ENCODE measurements at places on chromosomes 11 and 22. TPM values are rescaled to one million over a fixed set of nuclear protein-coding genes. Genes with fewer than 3 reads are reported as not detected.

The NRIP3 gene
- total RNA-seq, result 0.07 TPM

The OVCH2 gene
- not detected for total RNA-seq

The LINC01488 gene
- 0.14 TPM for total RNA-seq

The ASCL2 gene
- not detected for total RNA-seq

The MS4A12 gene
- not detected for total RNA-seq

The ZBTB16 gene
- total RNA-seq, result not detected

GRCh38 chr11:120139316-120140069 lies 1.6 kb upstream of the TRIM29 start:
- H3K36me3 ChIP-seq, result no peaks in the 10 kb centered on the region
- H3K27me3 ChIP-seq, result peaks cover 11% of the 10 kb centered on the region
- DNase-seq, result no peak
- no peaks in the 10 kb centered on the region for H3K4me1 ChIP-seq
- no peak overlapping the region for H3K4me3 ChIP-seq

DNA sequence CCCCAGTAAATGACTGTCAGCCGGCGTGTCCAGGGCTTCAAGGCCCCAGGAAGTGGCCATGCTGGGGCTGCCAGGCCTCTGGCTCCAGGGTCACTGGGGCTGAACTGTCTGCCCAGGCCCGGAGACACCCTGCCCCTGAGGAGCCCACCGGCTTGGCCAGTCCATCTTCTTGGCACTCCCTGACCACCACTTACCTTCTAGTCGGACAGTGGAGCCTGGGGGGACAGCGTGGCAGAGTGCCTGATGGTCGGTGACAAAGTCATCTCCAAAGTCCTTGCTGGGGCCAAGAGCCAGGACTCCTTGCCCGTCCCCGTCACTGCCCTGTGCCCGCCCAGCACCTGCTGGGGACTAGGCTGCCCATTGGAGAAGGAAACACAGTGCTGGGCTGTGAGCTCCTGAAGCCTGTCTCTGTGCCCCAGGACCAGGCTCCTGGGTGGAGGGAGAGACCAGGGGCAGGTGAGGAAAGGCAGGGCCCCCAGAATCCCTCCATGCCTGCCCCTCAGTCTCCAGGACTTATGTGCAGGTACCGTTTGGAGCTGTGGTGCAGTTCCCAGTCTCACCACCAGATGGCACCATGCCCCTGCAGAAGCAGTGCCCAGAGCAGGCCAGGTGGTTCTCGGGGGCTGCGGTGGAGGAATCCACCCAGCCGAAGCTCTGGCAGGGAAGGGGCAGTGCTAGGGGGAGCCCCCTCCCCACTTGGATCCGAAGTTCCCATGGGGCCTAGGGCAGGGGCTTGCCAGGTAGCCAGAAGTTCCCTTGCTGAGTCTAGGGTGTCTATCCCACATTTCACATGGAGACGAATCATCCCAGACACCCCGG lies 6.0 kb upstream of the CCDC188 start:
- no peak overlapping the region for H3K27ac ChIP-seq
- H3K36me3 ChIP-seq, result no peaks in the 10 kb centered on the region
- no peak overlapping the region for H3K4me3 ChIP-seq
- peaks cover 57% of the 10 kb centered on the region for H3K27me3 ChIP-seq

- H3K4me3 ChIP-seq, result no peak overlapping the region
- H3K36me3 ChIP-seq, result no peaks in the 10 kb centered on the region
- H3K27me3 ChIP-seq, result no peaks in the 10 kb centered on the region
- H3K4me1 ChIP-seq, result peaks cover 15% of the 10 kb centered on the region
Observed at GRCh38 chr11:12159351-12160099, 49.1 kb downstream of the MICAL2 start.

DNA sequence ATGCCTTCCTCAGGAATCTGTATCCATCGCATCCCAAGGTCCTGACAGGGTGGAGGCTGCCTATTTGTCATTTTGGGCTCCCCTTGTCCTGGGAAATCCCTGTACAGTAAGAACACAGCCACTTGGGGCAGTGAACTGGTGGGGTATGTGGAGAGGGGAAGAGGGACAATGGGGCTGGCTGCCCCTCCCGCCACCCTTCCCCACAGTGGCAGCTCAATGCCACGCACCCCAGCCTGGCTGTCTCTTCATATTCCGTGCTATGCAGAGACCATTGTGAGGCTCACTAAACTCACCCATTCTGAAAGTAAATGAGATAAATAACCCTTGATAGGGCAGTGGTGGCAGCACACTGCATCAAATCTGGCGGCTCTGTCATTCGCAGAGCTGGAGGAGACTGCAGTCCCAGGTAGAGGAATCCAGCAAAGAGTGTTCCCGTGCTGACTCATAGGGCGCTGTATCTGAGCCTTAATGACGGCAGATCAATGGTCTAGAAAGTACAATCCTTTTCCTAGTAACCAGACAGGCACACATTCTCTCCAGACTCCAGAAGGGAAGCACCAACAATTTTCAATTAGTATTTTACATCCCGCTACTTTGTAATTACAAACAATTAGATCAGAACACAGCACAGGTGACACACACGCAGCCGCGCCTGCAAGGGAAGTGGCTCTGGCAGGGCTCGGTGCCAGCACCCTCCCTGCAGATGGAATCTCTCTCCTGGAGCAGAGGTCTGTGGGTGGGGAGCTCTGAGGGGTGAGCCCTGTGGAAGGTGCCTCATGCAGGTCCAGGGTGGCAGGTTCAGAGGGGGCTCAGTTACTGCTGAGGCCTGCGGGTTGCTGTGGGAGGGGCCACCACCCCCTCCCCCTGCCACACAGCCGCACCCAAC lies 167.9 kb upstream of the B3GAT1 start:
- peaks cover 29% of the 10 kb centered on the region for H3K27me3 ChIP-seq
- H3K27ac ChIP-seq, result no peak overlapping the region
- H3K36me3 ChIP-seq, result no peaks in the 10 kb centered on the region
- H3K4me1 ChIP-seq, result peaks cover 9% of the 10 kb centered on the region
- no peak overlapping the region for H3K4me3 ChIP-seq
- DNase-seq, result no peak

- peak overlapping the region; percentile 31 for H3K4me3 ChIP-seq
- DNase-seq, result no peak
- no peak overlapping the region for H3K27ac ChIP-seq
Observed at GRCh38 chr22:45248832-45249561, 8.3 kb upstream of the KIAA0930 start.

- H3K4me3 ChIP-seq, result no peak overlapping the region
- 0 out of 2 replicates have a peak, but pooled peaks cover 6% of the 10 kb centered on the region for H3K4me1 ChIP-seq
- H3K27me3 ChIP-seq, result no peaks in the 10 kb centered on the region
- no peak for DNase-seq
Observed at GRCh38 chr11:15145615-15146014, 30.9 kb downstream of the INSC start.

GRCh38 chr11:36131721-36132397 lies 157.4 kb downstream of the COMMD9 start:
- H3K4me3 ChIP-seq, result no peak overlapping the region
- no peak overlapping the region for H3K27ac ChIP-seq

DNA sequence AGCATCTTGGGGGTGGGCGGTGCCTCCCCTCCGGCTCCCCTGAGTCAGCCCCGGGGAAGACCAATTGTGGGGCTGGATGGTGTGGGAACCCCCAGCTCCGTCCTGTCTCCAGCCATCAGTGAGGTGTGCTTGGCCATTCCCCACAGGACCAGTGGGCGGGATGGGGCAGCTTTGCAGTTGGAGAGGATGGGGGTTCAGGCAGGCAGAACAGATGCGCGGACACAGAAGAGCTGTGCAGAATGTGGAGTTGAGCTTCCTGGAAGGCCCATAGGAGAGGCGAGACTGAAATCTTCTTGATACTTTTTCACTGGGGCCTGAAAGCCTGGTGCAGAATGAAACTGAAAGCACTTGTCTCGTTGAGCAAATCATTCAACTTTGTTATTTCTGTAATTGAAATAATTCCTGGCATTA lies 23.8 kb downstream of the PARVB start:
- no peak overlapping the region for H3K4me3 ChIP-seq
- no peak for DNase-seq
- no peak overlapping the region for H3K27ac ChIP-seq
- no peaks in the 10 kb centered on the region for H3K27me3 ChIP-seq
- H3K36me3 ChIP-seq, result no peaks in the 10 kb centered on the region

DNA sequence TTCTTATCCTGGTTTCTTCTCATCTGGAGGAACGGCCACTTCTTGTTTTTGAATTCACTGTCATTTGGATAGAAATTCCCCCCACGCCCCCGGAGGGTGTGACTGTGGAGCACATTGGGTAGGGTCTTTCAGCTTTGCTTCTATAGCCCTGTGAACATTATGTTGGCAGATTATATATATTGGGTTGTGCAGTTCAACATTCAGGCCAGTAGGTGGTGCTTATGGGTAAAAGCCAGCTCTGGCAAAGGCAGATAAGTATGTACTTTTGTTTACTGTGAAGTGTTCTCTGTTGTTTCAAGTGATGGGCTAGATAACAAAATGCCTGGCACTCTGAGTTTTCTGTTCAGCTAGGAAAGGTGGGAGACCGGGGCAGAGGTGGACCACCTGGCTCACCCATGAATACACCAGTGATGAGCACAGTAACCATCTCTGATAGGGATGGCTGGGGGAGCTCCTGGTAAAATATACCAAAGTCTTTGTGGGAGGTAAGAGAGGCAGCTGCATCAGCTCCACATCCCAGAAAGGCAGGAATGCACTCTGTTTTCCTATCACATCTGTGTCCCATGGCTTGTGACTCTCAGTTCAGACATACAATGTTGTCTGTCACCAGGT lies 1348.2 kb upstream of the RAG2 start:
- H3K4me3 ChIP-seq, result no peak overlapping the region
- H3K27ac ChIP-seq, result no peak overlapping the region
- H3K27me3 ChIP-seq, result no peaks in the 10 kb centered on the region
- H3K4me1 ChIP-seq, result no peaks in the 10 kb centered on the region

- H3K27ac ChIP-seq, result no peak overlapping the region
- no peaks in the 10 kb centered on the region for H3K27me3 ChIP-seq
- no peaks in the 10 kb centered on the region for H3K36me3 ChIP-seq
Observed at GRCh38 chr11:16911658-16912057, 102.6 kb downstream of the PLEKHA7 start.

DNA sequence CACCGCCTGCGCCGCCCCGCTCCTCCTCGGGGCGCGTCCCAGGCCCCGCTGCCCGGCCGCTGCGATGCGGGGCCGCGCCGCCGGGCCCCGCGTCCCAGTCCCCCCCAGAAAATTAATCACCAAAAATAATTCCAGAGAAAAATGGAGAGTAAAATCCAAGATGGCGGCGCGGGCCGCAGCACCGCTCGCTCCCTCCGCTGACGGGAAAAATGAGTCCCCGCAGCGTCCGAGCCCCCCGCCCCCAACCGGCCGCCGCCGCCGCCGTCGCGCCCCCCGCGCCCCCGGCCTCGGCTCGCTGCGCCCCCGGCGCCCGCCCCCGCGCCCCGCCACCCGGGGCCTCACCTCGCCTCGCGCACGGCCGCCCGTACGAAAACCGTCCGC lies at the start of gene KMT5B:
TSS of gene KMT5B (minus strand) at position 162 of the 381 bp plus-strand sequence. CDS start 23,220 bp downstream, outside the sequence.
- H3K27ac ChIP-seq, result peak within 1 kb of the TSS; percentile 98
- no peak for DNase-seq
- H3K36me3 ChIP-seq, result no peaks in the 10 kb centered on the region
- peak within 1 kb of the TSS; percentile 85 for H3K4me3 ChIP-seq
- peaks cover 73% of the 10 kb centered on the region for H3K4me1 ChIP-seq
- H3K27me3 ChIP-seq, result no peaks in the 10 kb centered on the region

- peaks cover 13% of the 10 kb centered on the region for H3K4me1 ChIP-seq
- no peak overlapping the region for H3K27ac ChIP-seq
- H3K4me3 ChIP-seq, result no peak overlapping the region
- H3K36me3 ChIP-seq, result peaks cover 10% of the 10 kb centered on the region
- DNase-seq, result no peak
Observed at GRCh38 chr22:46969961-46970360, 207.5 kb downstream of the TBC1D22A start.

DNA sequence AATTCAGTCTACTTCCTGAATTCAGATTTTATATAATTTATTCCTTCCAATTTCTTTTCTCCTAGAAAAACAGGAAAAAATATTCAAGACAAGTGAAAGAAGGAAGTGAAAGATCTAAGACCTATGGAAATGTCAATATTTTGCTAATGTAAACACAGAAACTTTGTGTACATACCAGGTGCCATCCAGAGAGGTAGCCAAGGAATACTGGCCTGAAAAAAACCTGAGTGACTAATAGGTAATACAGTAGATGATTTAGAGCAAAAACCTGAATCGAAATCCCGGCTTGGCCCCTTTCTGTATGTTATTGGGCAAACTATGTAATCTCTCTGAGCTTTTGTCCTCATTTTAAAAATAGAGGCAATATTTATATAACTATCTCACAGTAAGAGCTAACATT lies 59.2 kb upstream of the FSHB start:
- no peaks in the 10 kb centered on the region for H3K27me3 ChIP-seq
- no peak overlapping the region for H3K27ac ChIP-seq
- H3K36me3 ChIP-seq, result no peaks in the 10 kb centered on the region
- DNase-seq, result no peak
- no peak overlapping the region for H3K4me3 ChIP-seq

DNA sequence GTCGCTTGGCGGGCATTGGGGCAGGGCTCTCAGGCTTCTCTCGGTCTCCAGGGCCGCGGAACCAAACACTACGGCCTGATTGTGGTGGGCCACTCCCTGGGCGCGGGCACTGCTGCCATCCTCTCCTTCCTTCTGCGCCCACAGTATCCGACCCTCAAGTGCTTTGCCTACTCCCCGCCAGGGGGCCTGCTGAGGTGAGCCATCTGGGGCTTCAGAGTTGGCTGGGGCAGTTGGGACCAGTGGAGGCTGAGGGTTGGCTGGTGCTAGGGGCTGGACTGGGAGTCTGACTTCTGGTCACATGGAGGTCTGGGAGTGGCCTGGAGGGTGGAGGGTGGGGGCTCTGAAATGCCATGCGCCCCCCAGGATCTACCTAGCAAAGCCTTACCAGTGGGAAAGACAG lies 15.3 kb upstream of the MYRF start:
- H3K4me3 ChIP-seq, result no peak overlapping the region
- H3K27ac ChIP-seq, result no peak overlapping the region
- H3K4me1 ChIP-seq, result no peaks in the 10 kb centered on the region
- H3K27me3 ChIP-seq, result no peaks in the 10 kb centered on the region
- peaks cover 41% of the 10 kb centered on the region for H3K36me3 ChIP-seq

DNA sequence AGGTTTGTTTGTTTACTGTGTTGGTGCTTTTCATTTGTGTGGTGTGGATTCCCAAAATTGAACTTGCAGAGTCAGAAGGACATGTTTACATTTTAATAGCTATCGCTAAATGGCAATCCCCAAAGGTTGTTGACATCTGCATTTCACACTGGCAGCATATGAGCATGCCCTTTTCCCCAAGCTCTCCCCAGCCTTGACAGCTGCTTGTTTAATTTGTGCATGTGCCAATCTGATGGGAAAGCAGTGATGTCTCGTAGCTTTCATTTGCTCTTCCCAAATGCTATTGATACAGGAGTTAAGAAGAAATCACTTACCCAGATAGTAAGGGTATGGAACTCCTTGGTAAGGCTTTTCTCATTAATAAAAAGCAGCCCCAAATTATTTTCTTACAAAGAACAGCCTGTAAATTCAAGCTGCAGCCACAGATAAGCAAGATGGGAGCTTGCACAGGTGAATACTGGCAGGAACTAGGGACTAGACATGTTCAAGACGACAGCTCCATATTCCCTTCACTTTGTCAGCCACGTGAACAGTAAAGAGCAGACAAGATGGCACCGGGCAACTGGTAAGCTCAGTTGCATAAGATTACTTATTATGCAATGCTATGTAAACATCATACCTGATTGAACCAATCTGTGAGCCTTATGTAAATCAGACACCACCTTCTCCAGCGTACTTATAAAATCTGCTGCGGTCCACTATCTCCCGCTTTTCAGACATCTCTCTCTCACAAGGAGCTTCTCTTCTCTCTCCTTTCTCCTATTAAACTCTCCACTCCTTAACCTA lies 87.4 kb downstream of the IGLL5 start:
- DNase-seq, result no peak
- no peaks in the 10 kb centered on the region for H3K36me3 ChIP-seq
- H3K27ac ChIP-seq, result no peak overlapping the region
- no peak overlapping the region for H3K4me3 ChIP-seq

- H3K4me1 ChIP-seq, result peaks cover 17% of the 10 kb centered on the region
- H3K4me3 ChIP-seq, result no peak overlapping the region
- DNase-seq, result no peak
- peaks cover 8% of the 10 kb centered on the region for H3K36me3 ChIP-seq
- H3K27me3 ChIP-seq, result no peaks in the 10 kb centered on the region
Observed at GRCh38 chr11:106091480-106092123, 14.1 kb downstream of the AASDHPPT start.
